IMR-90 (cell line): ENCODE measurements at places on chromosomes 2 and 18.
A peak's percentile ranks its signal among the peaks of the same experiment; 100 is the strongest.

- DNase-seq, result no peak
These were observed 84.1 kb upstream of the SLC8A1 start for GRCh38 chr2:40535972-40536371.

DNA sequence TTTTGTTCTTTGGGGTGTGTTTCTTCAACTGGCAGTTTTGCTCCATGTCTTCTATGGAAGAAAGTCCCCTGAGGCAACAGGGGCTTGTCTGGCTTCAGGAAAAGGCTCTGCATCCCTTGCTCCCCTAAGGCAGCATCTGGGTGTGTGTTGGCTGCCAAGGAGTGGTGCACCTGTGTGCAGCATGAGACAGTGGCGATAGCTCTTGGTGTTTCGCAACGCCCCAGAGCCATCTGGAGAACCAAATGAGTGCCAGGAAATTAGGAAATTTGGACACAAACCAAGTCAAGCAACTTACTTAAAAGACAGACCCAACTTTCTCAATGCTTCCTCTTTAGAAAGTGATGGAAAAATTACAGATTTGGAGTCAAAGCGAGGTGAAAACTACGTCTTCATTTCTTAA lies 1044.4 kb upstream of the CNTNAP5 start:
- DNase-seq, result no peak

- peak; percentile 75 for DNase-seq
These were observed 46.3 kb upstream of the VIT start for GRCh38 chr2:36650031-36650829.

DNA sequence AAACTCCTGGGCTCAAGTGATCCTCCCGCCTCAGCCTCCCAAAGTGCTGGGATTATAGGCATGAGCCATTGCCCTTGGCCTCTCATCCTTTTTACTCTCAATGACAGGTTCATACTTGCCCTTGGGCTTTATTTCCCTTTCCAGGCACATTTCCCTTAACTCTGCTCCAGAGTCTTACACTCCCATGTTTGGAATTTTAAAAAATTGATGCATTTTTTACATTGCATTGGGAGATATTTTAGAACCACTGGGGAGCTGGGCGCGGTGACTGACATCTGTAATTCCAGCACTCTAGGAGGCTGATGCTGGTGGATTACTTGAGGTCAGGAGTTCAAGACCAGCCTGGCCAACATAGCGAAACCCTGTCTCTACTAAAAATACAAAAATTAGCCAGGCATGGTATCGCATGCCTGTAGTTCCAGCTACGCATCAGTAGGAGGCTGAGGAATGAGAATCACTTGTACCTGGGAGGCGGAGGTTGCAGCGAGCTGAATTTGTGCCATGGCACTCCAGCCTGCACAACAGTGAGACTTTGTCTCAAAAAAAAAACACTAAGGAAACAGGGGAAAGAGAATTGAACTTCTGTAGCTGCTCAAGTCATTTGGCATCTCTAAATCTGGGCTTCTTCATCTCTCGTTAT lies 18.2 kb downstream of the TGIF1 start:
- no peak for DNase-seq

- DNase-seq, result no peak
These were observed 47.5 kb downstream of the MRPS5 start for GRCh38 chr2:95073856-95074662.
